ENCODE measurements at places on chromosomes 6 and 20.

DNA sequence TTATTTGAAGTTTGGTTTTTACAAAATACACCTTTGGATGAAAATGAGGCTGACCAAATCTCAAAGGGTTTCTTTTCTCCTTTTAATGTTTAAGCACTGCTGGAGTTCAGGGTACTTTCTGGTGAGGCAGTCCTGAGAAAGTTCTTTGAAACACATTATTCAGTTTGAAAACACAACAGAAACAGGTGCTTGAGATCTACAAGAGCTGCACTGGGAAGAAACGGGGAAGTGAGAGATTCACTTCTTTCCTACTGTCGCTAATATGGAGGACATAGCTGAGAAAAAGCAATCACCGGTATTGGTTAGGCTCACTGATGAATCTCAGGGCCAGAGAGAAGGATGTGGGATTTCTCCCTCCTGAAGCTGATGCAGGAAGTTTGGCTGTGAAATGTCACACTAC is 22.9 kb upstream of the TMEM170B start:
- DNase-seq = no peak

- DNase-seq = no peak
These were observed 52.3 kb upstream of the L3MBTL3 start for GRCh38 chr6:129966125-129966524.

GRCh38 chr6:44933108-44933507 is 395.0 kb upstream of the RUNX2 start:
- no peak for DNase-seq

DNA sequence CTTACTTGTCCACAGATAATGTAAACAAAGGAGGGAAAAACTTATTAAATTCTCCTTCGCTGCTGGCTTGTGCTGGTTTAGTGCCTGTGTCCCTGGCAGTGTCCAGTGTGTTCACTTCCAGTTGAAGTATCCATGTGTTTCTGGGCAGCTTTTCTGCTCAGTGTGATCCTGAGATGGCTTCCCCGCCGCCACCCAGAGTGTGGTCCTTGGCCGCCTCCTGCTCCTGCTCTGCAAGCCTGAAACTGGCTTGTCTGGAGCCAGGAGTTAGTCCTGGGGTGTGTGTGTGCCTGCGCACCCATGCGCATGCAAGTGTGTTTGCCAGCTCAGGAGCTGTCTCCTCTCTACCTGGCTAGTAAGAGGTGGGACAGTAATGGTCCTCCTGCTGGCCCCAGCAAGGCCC is 7.2 kb downstream of the BTBD3 start:
- DNase-seq = no peak

DNA sequence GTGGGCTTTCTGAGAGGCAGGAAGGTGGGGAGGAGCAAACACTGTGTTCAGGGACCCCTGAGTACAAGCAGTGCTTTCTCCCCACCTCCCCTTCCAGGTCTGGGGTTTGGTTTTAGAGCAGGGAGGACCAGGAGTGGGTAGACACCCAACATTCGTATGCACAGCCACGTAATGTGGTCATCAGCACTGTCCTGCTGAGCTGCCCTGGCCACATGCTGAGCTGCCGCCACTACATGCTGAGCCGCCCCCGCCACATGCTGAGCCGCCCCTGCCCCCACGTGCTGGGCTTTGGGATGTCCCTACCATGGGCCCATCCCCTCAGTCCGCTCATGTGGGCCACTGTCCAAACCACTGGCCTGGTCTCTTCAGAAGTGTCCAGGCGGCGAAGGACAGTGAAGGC is 214.9 kb upstream of the CST7 start:
- no peak for DNase-seq

- no peak for DNase-seq
These were observed 69.6 kb upstream of the ADGRF1 start for GRCh38 chr6:47111685-47112084.

DNA sequence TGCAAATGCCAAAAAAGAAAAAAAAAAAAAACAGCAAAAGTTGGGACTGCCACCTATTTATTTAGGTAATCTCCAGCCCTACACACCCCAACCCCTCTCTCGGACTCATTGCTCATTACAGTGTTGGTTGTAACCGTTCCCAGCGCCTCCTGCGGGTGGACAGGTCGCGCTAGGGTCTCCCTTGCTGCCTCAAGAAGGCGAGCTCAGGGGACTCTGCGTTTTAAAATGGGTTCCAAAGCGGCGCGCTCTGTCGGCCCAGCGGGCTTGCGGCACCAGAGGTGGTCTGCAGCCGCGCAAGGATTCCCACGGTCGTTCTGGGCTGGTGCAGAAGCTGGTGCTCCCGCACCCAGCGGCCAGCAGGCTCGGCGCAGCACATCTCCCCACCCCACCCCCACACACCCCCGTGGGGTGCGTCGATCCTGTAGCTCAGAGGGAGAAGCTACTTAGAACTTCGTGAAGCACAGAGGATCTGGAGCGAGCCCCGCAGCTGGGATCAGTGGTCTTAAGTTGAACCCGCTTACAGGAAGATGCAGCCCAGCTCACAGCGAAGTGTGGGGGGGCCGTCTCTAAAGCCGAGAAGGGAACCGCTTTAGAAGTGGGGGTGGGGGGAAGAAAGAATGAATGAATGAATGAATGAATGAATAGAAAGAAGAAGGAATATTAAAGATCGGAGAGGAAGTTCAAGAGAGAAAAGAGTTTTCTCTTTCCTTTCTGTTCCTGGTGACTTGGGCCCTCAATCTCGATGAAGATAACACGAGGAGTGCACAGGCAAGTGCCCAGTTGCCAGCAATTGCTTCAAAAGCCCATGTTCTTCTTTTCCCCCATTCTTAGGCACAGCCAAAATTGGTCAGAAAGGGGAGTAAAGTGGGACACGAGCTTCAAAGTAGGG is 780 bp downstream of the TFAP2A start:
- no peak for DNase-seq

GRCh38 chr20:59933296-59933848 is at the start of gene SYCP2:
Gene SYCP2, minus strand, starts transcription at chr20:59933637. Its CDS starts 11,224 bp downstream, at chr20:59922413.
- DNase-seq = peak; percentile 30

DNA sequence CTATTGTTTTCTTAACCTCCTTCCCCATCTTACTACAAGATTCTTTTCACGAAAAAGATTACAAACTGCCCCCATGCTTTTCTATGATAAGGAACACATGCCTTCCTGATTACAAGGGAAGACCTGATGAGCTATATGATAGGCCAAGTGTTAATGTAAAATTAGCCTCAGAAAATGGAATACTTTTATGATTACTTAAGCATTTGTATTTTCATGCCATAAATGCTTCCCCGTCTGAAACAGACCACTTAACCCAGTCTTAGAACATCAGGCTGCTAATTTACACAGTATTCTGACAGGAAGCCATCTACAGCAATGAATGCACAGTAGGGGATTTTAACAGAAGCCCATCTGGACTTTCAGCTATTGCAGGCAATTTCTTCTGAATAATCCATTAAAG is 274.9 kb downstream of the HAO1 start:
- DNase-seq = no peak

- DNase-seq = no peak
These were observed 16.3 kb downstream of the SAMD3 start for GRCh38 chr6:130206479-130206878.

- no peak for DNase-seq
These were observed 171.7 kb downstream of the HIVEP2 start for GRCh38 chr6:142773324-142773723.
